ENCODE measurements at places on chromosomes 4 and X. TPM values are rescaled to one million over a fixed set of nuclear protein-coding genes. Genes with fewer than 3 reads are reported as not detected.
A peak's percentile ranks its signal among the peaks of the same experiment; 100 is the strongest.

The FAM9C gene
- total RNA-seq = not detected

The LRRC66 gene
- 0.18 TPM for total RNA-seq

The DDX60 gene
- 32.4 TPM for total RNA-seq

- no peak for DNase-seq
Measured at GRCh38 chr4:129218360-129218759, 122.4 kb downstream of the C4orf33 start.

DNA sequence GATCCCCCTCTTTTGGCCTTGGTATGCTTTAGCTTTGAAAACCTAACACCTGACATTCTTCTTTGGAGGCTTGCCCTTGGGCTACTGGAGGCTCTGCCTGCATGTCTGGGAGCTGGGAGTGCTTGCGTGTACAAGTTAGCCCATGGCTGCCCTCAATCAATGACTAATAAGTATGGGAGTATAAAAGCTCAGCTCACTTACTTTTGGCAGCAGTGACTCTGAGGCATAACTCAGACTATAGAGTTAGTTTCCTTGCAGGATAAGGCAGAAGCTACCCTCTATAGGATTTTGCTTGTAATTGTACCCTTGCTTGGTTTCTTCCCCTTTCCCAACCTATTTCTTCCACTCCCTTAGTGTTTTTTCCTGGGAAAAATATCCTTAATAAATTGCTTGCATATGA, 247.9 kb downstream of the PPP1R2C start:
- no peak for DNase-seq

- peak; percentile 66 for DNase-seq
Measured at GRCh38 chr4:26267087-26267486, 53.7 kb upstream of the RBPJ start.

GRCh38 chr4:86592553-86593249, 1.4 kb upstream of the PTPN13 start:
- DNase-seq = no peak

DNA sequence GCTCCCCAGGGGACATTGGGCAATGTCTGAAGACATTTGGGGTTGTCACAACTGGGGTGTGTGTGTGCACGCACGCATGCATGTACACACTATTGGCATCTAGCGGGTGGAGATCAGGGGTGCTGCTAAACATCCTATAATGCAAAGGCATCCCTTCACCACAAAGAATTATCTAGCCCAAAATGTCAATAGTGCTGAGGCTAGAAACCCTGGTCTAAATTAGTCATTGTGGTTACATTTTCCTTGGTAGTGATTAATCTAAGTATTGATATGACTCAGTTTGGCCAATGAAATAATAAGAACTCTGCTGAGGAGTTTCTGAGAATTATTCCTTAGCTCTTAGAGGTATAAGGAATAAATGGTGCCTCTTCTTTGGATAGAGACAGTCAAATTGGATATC, 200.2 kb downstream of the CLCN4 start:
- no peak for DNase-seq

Data from left lung (tissue), 14 donors.